ENCODE measurements at places on chromosomes 2 and 18.

GRCh38 chr2:242038928-242039341, 169.4 kb downstream of the RTP5 start:
- no peak for DNase-seq

- no peak for DNase-seq
These were observed 130.8 kb downstream of the UPP2 start for GRCh38 chr2:158232476-158232875.

DNA sequence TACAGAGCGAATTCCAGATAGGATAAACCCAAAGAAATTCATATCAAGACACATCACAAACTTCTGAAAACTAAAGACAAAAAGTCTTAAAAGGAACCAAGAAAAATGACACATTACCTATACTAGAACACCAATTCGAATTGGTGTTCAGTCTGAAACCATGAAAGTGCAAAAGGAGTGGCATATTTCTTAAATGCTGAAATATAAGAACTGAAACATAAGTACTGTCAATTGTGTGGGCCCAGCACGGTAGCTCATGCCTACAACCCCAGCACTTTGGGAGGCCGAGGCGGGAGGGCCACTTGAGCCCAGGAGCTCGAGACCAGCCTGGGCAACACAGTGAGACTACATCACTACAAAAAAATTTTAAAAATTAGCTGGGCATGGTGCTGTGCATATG, 43.4 kb downstream of the TMEM131 start:
- no peak for DNase-seq

DNA sequence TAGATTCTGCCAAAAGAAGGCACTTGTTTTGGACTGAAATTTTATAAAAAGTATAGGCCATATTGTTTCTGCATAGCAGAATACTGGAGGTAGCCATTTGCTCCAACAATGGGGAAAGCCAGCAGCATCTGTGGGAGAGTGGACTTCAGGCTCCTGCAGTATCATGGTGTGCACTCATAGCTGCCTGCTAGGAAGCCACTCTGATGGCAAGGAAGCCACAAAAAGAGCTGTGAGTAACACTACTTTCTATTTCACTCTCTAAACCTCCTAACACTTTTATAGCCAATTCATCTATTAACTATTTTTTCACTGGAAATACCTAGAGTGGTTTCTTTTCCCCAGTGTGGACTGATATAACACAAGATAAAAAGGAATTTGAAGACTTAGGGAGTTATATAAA, 144.4 kb upstream of the KCNJ3 start:
- DNase-seq: no peak

GRCh38 chr2:9990736-9991135, 39.2 kb downstream of the GRHL1 start:
- DNase-seq: peak; percentile 91

- no peak for DNase-seq
These were observed 9.2 kb downstream of the SGPP2 start for GRCh38 chr2:222433332-222434173.

- DNase-seq: no peak
These were observed 57.9 kb upstream of the GLI2 start for GRCh38 chr2:120677696-120678247.

DNA sequence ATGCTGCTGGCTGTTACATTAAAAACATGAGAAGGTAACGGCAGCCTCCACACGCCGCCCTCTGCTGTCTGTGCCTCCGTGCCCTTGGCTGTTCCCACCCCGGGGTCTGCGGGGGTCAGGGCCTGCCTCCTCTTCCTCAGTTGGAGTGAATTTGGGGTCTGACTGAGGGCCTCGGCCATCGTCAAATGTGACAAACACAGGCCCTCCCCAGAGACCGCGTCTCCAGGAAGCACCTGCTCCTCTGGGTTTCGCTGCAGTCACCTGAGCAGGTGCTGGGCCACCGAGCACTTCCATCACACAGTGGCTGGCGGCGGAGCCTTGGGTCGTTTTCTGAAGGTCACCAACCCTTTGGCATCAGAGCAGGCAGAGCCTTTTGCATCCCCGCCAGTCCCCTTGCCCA, 70.9 kb downstream of the NFATC1 start:
- DNase-seq: no peak

DNA sequence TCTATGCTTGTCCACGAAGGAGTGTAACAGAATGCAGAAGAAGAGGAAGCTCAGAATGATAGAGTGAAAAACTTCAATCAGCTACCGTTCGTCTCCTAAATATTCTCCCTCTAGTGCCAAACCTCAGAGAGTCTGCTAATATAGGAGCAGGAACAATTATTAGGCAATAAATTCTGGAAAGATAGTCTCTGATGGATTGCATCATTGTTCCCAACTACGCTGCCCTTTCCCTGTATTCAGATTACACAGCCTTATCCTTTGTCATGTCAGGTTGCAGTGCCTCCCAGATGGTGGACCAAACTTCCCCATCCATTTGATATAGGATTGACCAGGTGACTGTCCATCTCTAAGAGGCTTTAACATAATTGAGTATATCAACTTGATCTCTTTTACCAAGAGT, 811.5 kb upstream of the CHAC2 start:
- no peak for DNase-seq

DNA sequence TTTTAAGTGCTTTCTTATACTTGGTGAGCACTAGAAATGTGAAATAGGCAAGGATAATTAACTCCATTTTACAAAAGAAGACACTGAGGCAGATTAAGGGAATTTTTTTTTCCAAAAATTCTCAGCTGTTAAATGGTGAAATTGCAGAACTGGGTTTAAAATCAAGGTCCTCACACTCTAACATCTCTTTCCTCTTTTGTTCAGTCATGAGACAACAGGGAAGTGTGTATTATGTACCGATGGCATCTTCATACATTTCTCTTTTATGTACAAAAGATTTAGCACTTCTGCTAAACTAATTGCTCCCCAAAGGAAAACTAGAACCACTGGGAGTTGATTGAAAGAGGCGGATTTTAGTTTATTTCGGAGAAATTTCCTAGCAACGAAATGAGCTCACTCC, 203.0 kb downstream of the SETBP1 start:
- DNase-seq: peak; percentile 28

GRCh38 chr2:142347751-142348150, 216.9 kb upstream of the LRP1B start:
- no peak for DNase-seq

DNA sequence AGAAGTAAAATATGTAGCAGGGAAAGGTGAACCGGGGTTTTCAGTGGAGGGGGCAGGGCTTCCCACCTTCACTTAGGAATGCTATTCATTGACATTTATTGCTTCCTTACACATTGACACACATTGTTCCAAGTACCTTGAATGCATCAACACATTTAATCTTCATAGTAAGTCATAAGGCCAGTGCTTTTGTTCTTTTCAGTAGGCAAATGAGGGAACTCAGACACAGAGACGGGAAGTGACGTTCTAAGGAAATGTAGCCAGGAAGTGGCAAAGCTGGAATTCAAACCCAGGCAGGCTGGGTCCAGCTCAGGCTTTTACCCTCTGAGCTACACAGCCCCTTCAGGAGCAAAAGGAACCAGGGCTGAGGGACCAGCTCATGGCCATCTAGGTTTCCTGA, 20.7 kb downstream of the BMP10 start:
- no peak for DNase-seq

- no peak for DNase-seq
These were observed 121.1 kb upstream of the ACAA2 start for GRCh38 chr18:49934457-49934856.

GRCh38 chr2:84817239-84817655, 63.6 kb downstream of the TRABD2A start:
- DNase-seq: no peak

DNA sequence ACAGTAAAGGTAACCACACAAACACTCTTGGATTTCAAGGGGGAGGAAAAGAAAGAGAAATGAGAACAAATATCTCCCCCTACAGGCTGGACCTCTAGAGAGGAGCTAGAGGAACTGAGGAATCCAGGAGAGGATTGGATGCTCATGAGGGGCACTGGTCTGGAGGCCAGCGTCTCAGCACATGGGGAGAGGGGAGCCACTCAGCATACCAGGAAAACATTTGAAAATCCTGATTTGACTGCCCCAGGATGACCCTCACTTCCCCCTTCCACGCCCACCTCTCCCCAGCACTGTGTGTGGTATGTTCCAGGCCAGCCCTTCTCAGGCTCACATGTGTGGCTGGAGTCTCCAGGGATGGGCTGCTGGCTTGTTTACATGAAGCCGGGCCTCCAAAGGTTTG, 396.8 kb upstream of the ID2 start:
- DNase-seq: peak; percentile 61

DNA sequence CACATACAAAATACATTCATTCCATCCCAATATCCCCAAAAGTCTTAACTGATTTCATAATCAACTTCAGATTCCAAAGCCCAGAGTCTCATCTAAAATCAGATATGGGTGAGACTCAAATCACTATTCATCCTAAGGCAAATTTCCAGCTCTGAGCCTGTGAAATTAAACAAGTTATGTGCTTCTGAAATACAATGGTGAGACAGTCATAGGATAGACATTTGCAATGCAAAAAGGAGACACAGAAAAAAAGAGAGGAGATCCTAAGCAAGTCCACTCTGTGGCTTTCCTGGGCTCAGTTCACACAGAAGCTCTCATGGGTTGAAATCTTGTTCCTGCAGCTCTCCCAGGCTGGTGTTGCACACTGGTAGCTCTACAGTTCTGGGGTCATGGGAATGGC, 18.3 kb downstream of the ZNF892 start:
- DNase-seq: no peak

DNA sequence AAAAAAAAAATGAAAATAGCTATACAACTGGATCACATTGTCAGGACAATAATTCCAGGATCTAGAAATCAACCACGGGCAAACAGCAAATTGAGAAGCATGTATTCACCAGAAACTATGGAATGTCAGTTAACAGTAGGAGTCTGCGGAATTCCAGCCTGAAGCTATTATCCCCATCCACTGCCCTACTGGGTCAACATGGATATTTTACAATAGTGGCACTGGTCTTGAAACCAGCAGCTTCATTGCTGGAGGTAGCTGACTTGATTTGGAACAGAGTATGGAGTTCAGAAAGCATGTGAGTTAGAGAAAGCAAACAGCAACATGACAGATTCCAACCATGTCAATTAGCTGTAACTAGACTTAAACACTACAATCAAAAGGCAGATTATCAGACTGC, 55.7 kb upstream of the PDE1A start:
- no peak for DNase-seq

- DNase-seq: no peak
These were observed 147.0 kb downstream of the PPP1R1C start for GRCh38 chr2:182132605-182133004.
